ENCODE measurements at places on chromosomes 7 and 10. TPM values are rescaled to one million over a fixed set of nuclear protein-coding genes. Genes with fewer than 3 reads are reported as not detected.

PNLIP gene
- total RNA-seq: not detected

SPDYE2 gene
- not detected for total RNA-seq

CACNB2 gene
- total RNA-seq: 2.1 TPM

FEZF1 gene
- total RNA-seq: not detected

VSTM4 gene
- 4.7 TPM for total RNA-seq

VPS50 gene
- total RNA-seq: 50.0 TPM

IFT22 gene
- 38.1 TPM for total RNA-seq

CDK5 gene
- total RNA-seq: 28.9 TPM

STEAP2 gene
- 28.4 TPM for total RNA-seq

ITIH5 gene
- total RNA-seq: 0.09 TPM

MYO3A gene
- not detected for total RNA-seq

TMEM178B gene
- total RNA-seq: not detected

TACC2 gene
- total RNA-seq: 9.2 TPM

SLC16A9 gene
- 0.25 TPM for total RNA-seq

HSPA12A gene
- total RNA-seq: 10.3 TPM

CASP7 gene
- total RNA-seq: 19.8 TPM

STK31 gene
- 0.33 TPM for total RNA-seq

GJD4 gene
- total RNA-seq: not detected

OIT3 gene
- not detected for total RNA-seq

PHYHIPL gene
- total RNA-seq: not detected

FANK1 gene
- total RNA-seq: 2.3 TPM

COBL gene
- total RNA-seq: not detected

C10orf67 gene
- not detected for total RNA-seq

UPK3BL2 gene
- not detected for total RNA-seq

H2BK1 gene
- not detected for total RNA-seq

SMO gene
- total RNA-seq: 4.2 TPM

IL15RA gene
- total RNA-seq: 2.1 TPM

OPALIN gene
- total RNA-seq: not detected

AKR1B1 gene
- 51.6 TPM for total RNA-seq

TFR2 gene
- 0.08 TPM for total RNA-seq

C10orf53 gene
- total RNA-seq: not detected

ZNF804B gene
- total RNA-seq: not detected

MBLAC1 gene
- total RNA-seq: 1.9 TPM

GPR15LG gene
- not detected for total RNA-seq

CXCL12 gene
- total RNA-seq: 54.1 TPM

AKR1B15 gene
- not detected for total RNA-seq
